ENCODE measurements at places on chromosomes 1 and 21.
A peak's percentile ranks its signal among the peaks of the same experiment; 100 is the strongest.

GRCh38 chr1:57824535-57824934 lies 400.7 kb upstream of the DAB1 start:
- DNase-seq, result no peak

- DNase-seq, result peak; percentile 57
Measured at GRCh38 chr1:31593770-31594632, 17.7 kb downstream of the TINAGL1 start.

DNA sequence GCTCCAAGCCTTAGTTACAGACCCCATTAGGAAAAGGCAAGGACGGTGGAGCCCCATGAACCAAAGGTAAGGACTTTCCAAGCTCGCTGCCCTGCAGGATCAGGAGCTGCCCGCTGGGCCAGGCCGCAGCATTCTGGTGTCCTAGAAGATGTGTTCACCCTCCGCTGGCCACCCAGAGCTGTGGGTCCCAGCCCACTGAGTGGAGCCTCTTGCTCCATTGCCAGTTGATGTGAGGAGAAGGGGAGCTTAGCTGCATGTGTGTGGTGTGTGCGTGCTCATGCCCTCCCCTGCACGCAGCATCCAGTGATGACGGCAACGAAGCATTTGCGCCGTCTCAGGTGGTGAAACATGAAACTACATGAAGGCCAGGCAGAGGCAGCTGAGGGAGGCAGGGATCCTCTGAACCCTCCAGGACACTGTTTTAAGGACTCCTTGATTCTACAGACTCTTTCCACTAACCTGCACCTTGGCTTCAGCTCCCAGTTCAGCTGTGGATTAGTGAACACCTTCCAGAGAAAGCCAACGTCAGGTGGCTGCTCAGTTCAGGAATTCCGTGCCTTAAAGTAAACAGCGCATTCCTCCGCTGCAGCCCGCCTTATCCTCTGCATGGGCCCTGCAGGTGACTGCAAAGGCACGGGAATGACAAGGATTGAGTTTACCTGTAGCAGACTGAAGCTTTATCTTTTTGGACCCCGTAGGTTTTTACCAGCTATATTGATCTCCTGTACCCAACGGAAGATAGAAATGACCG lies 48.7 kb downstream of the SMYD2 start:
- no peak for DNase-seq

- no peak for DNase-seq
Measured at GRCh38 chr1:235504122-235504493, at the start of gene B3GALNT2. Gene B3GALNT2 (minus strand): TSS chr1:235504452. CDS start chr1:235504252, 200 bp downstream.

- no peak for DNase-seq
Measured at GRCh38 chr1:46449223-46450159, 40.1 kb upstream of the DMBX1 start.

Data from activated T-helper 9 cell treated with anti-CD3 and anti-CD28 coated beads, Interleukin-2, amount 50 U/mL, for 16 hours (primary cell).